ENCODE measurements at places on chromosomes 3 and 15. TPM values are rescaled to one million over a fixed set of nuclear protein-coding genes. Genes with fewer than 3 reads are reported as not detected.
A peak's percentile ranks its signal among the peaks of the same experiment; 100 is the strongest.

Gene DTWD1
- total RNA-seq = 45.0 TPM

Gene TM4SF4
- 5.3 TPM for total RNA-seq

DNA sequence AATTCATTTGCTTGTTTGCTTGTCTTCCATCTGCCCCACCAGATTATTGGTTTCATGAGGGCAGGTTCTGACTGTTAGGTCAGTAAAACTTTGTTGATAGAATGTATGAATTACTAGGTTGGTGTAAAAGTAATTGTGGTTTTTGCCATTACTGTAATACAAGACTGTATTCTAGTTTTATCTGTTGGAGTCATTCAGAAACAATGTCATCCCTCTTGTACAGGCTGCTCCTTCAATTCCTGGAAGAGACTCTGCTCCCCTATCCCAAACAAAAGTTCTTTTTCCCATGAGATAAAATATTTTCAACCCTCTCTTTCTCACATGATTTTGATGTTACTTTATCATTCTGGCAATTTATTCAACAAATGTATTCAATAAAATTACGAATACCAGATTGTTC, 115.0 kb downstream of the CHST2 start:
- H3K36me3 ChIP-seq = no peaks in the 10 kb centered on the region
- H3K4me3 ChIP-seq = no peak overlapping the region
- no peaks in the 10 kb centered on the region for H3K27me3 ChIP-seq
- no peaks in the 10 kb centered on the region for H3K4me1 ChIP-seq
- no peak overlapping the region for H3K27ac ChIP-seq
- DNase-seq = no peak

DNA sequence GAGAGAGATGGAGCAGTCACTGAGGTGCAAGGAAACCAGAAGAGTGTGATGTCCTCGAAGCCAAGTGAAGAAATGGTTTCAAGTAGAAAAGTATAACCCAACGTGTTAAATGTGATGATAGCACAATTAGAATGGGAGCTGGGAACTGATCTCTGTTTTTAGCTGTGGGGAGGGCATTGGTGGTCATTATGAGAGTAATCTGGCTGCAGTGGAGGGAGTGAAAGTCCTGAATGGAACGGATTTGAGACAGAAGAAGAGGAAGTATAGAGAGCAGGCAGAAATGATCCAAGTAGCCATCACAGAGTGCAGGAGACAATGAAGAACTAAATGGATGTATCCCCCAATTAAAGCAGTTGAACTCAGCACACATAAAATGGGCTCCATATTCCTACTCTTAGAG, 235.3 kb downstream of the IGSF11 start:
- no peak overlapping the region for H3K27ac ChIP-seq
- H3K4me1 ChIP-seq = no peaks in the 10 kb centered on the region
- no peak overlapping the region for H3K4me3 ChIP-seq
- H3K36me3 ChIP-seq = no peaks in the 10 kb centered on the region
- no peaks in the 10 kb centered on the region for H3K27me3 ChIP-seq
- no peak for DNase-seq

DNA sequence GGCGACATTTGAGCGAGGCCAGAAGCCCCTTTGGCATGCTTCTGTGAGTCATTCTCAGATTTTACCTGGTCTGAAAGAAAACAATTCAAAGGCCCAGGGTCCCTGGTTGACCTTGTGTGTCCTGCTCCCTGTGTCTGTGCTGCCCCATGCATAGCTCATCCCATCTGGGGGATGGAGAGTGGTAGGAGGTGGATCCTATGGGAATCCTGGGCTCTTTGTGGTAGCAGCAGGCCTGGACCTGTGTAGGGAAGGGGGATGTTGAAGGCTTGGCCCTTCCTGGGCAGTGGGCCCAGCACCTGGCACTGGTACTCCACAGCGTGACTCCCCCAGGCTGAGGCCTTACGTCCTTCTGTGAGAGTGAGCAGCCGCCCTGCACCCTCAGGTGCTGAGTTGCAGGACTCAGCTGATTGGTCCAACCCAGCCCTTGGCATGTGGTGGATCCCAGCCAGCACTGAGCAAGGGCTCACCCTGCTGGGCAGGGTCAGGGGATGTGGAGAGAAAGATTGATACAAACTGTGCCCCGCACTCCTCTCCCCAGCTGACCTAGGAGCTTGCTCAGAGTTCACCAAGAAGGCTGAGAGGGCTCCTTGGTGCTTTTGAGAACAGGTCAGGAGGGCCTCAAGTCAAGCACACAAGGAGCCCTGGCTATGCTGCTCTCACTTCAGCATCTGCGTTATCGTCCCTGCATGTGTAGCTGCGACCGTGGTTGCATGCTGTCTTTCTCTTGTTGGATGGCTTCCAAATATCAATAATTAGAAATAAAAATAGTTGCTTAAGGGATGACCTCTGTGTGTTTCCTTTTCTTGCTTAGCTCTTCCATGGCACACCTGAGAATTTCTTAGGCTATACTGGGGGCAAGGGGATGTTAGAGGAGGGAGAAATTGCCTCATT, 21.4 kb upstream of the JMJD7 start:
- peak; percentile 72 for DNase-seq
- H3K4me1 ChIP-seq = peaks cover 41% of the 10 kb centered on the region
- H3K27ac ChIP-seq = no peak overlapping the region

DNA sequence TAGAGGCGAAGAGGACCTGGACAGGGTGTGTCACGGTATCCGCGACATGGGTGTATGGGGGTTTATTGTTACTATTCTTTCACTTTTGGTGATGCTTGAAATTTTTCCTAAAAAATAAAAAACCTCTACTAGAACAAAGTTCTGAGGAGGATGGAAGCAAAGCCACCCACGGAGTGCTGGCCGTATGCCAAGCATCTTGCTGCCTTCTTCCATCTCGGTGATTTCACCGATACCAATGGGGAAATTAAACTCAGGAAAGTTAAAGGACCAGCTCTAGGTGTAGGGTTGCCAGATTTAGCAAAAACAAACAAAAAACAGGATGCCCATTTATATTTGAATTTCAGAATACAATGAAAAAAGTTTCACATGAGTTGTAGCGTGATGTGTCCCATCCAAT, 33.9 kb downstream of the SMAD6 start:
- H3K27me3 ChIP-seq = no peaks in the 10 kb centered on the region
- no peaks in the 10 kb centered on the region for H3K36me3 ChIP-seq
- no peak overlapping the region for H3K4me3 ChIP-seq
- DNase-seq = no peak

DNA sequence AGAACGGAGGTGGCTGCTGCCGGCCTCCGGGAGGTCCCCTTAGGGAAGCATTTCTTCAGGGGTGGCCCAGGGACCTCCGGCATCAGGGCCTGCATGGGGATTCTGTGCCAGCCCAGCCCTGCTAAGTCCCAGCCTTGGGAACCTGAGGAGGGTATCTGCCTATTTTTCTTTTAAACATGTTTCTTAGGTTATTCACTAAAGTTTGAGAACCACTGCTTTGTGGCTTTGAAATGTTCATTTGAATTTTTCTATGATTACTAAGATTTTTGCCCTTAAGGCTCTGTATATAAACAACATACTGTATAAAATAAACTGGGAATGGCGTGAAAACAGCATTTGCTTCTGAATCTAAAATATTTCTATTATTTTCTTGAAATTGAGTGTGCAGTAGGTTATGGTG, 24.4 kb downstream of the FAN1 start:
- DNase-seq = no peak
- H3K4me3 ChIP-seq = no peak overlapping the region
- no peak overlapping the region for H3K27ac ChIP-seq
- no peaks in the 10 kb centered on the region for H3K27me3 ChIP-seq

- peaks cover 17% of the 10 kb centered on the region for H3K4me1 ChIP-seq
- no peak for DNase-seq
- H3K27me3 ChIP-seq = peaks cover 29% of the 10 kb centered on the region
Observed at GRCh38 chr15:89656116-89656815, 999 bp upstream of the KIF7 start.

- H3K27me3 ChIP-seq = no peaks in the 10 kb centered on the region
- H3K27ac ChIP-seq = no peak overlapping the region
- H3K4me3 ChIP-seq = no peak overlapping the region
- peak; percentile 45 for DNase-seq
- H3K36me3 ChIP-seq = no peaks in the 10 kb centered on the region
- H3K4me1 ChIP-seq = no peaks in the 10 kb centered on the region
Observed at GRCh38 chr3:134932035-134932434, 137.0 kb downstream of the EPHB1 start.

Data from stomach (tissue), 19 donors.